Activated T-helper 1 cell treated with anti-CD3 and anti-CD28 coated beads, Interleukin-2, amount 50 U/mL, for 16 hours (primary cell): ENCODE measurements at places on chromosomes 2 and 18.

- no peak for DNase-seq
Observed at GRCh38 chr2:85132834-85133637, at the start of gene TCF7L1. Gene TCF7L1 (plus strand): TSS chr2:85133392. CDS start chr2:85133685, 293 bp downstream.

GRCh38 chr2:127161176-127162136 lies 54.5 kb upstream of the BIN1 start:
- no peak for DNase-seq

DNA sequence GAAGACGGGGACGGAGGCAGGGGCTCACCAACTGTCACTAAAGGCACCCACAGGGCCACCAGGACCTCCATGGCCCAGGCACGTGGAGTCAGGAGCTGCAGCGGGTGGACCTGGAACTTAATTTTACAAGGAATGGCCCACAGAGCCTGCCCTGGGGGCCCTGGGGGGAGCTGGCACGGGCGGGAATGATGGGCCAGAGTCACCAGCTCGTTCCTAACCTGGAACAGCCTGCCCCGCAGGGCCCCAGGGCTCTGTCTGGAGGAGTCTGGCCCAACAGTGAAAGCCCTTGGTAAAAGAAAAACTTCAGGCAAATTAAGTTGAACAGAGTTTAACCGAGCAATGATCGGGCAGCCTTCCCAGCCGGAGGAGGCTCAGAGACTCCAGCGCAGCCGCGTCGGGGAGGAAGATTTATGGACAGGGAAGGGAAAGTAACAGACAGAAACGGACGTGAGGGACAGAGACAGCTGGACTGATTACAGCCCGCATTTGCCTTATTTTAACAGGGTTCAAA lies 118.4 kb upstream of the TMEM18 start:
- DNase-seq: no peak

DNA sequence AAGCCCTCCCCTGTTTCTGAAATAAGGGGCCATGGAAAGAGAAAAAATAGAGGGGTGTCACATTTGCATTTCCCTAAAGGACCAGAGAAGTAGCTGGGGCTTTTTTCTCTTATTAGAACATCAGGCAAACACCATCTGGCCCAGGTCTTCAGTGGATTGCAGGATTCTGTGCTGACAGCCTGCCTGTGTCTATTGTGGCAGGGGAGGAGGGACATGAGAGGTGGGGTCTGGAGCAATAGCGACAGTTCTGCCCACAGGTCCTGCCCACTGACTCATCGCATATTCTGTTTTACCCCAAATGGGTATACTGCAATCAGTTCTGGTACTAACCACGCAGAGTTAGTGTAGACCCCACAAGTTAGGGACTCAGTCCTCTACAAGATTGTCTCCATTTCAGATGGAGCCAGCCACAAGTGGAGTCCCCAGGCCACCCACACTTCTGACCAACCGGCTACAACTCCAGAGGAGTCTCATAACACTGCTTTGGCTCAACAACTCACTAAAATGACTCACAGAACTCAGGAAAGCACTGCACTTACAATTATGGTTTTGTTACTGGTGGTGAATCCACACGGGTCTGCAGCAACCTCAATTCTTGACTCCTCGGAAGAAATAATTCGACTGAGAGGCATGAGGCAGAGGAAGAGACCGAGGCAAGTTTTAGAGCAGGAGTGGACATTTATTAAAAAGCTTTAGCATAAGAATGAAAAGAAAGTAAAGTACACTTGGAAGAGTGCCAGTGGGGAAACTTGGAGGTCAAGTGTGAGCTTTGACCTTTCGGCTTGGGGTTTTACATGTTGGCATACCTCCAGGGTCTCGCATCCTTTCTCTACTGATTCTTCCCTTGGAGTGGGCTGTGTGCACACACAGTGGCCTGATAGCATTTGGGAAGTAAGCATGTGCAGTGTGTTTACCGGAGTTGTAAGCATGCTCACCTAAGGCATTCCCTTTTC lies 146.4 kb upstream of the SPATS2L start:
- no peak for DNase-seq

DNA sequence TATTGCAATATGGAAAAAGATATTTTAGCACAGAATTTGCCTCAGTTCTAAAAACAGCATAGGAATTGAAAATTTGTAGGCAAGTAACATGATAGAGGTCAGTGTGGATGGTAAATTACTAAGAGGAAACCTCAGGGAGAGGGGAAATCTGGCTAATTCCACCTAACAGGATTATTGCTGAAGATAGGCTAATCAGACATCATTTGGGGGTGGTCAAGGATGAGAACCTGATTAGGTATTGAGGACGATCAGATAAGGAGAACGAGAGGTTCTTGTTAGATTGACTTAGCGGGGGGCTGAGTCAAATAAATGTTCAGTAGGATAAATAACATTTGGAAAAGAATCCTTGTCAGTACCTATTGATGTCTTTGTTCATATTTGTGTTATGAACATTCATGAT lies 543.2 kb upstream of the LRRTM4 start:
- DNase-seq: no peak

DNA sequence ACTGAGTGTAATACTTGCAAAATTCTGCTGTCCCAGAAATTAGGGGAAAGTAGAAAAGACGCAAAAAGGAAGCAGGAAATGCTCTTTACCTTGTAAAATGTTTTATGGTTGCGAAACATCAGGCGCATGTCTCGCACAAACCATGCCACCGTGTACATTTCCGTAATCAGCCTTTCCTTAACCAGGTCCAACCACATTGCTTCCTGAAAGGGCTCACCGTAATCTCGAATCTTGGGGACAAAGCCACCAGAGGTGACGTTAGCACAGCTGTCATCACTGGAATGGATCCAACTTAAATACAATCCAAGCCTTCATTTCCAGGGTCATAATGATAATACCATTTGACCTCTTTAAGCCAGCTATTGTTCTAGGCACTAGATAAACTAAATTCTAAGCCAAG lies 49.3 kb downstream of the SP110 start:
- no peak for DNase-seq

GRCh38 chr18:61096226-61096625 lies 237.0 kb upstream of the CDH20 start:
- DNase-seq: no peak

DNA sequence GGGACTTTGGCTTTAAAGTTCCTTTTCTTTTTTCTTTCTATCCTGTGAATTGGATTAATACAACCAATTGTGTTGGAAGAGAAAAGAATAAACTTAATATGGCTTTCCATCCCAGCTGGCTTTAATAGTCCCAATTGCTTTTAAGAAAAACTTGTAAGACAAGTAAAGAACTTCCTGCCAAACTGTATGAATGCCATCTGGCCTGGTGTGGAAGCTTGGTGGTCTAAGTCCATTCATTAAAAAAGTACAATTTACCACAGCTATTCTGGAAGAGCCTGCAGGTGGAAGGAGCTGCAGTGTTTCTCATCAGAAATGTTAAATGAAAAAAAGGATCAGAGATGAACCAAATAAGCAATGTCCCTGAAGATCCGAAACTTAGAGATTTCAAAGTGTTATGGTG lies 103.9 kb downstream of the KLHL14 start:
- no peak for DNase-seq

GRCh38 chr2:3302751-3303582 lies 74.7 kb downstream of the EIPR1 start:
- DNase-seq: no peak

- no peak for DNase-seq
Observed at GRCh38 chr2:191006297-191006696, 7.7 kb downstream of the STAT1 start.

DNA sequence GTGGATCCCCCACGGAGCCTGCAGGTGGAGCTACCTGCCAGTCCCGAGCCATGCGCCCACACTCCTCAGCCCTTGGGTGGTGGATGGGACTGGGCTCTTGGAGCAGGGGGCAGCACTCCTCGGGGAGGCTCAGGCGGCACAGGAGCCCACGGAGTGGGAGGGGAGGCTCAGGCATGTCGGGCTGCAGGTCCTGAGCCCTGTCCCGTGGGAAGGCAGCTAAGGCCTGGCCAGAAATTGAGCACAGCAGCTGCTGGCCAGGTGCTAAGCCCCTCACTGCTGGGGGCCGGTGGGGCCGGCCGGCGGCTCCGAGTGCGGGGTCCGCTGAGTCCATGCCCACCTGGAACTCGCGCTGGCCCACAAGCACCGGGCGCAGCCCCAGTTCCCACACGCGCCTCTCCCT lies 91.7 kb upstream of the ACVR1 start:
- no peak for DNase-seq

GRCh38 chr2:84491741-84492140 lies 24.6 kb upstream of the DNAH6 start:
- DNase-seq: no peak

DNA sequence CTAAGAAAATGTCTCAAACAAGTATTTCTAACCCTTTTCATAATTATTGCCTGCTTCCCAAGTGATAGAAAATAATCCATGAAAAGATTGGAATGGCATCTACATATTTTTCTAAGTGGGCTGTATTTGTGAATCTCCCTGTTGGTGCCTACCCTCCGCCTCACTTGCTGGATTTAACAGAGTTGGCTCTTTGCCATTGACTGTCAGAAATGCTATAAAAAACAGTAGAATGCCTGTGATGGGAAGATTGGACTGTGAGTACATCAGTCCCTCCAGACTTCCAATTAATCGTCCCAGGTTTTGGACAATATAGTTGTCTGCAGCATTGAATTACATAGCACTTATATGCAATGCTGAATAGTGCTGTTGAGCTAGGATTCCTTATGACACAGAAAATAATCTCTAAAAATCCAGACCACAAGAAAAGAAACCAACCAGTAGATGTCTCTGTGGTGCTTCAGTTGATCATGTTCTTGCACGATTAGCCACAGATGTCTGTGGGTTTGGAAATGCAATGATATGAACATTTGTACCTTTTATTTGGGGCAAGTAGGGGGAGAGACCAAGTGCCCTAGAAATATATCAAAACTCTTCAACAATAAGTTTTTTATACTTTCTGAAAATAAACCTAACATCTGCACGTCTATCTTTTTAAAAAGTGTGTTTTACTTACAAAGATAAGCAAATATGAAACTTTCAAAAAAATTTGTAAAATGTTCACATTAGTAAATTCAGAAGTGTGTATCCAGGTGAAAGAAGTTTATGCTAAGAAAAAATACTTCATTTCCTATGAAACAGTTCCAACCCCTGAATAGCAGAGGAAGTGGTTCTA lies 88.5 kb downstream of the DYNAP start:
- no peak for DNase-seq

DNA sequence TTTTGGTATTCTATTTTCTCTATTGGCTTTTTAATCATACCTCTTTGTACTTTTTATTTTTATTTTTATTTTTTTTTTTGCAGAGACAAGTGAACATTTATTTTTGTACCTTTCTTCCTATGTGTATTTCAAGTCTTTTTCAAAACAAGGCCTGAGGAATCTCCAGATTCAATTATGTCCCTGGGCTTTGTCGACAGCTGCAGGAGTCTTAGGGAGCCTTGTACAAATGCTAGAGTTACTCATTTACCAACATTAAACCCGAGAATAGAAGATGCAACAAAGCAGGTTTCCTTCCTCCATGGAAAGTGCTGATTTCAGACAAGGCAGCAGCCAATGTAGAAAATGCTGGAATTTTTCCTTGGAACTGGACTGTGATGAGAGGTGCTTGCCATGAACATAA lies 242.8 kb downstream of the TNS1 start:
- no peak for DNase-seq

DNA sequence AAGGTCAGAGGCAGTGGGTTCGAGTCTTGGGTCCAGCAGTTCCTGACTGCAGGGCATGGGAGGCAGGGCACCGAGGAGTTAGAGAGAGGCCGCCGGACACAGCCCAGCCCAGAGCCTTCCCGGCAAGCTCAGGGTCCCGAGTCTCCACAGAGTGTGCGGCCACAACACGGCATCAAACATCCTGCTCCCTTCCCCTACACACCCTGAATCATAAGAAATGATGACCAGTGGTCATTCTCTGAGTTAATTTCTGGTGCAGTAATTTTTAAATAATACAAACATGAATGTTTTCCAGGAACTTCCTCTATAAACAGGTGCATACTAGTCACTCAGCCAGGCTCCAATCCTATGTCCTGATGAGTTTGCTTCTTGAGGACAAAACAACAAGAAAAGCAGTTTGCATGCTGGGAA lies 118.0 kb downstream of the PXDN start:
- DNase-seq: no peak

- no peak for DNase-seq
Observed at GRCh38 chr18:32851936-32852335, 79.1 kb upstream of the KLHL14 start.

GRCh38 chr2:197219636-197220035 lies 90.9 kb downstream of the ANKRD44 start:
- no peak for DNase-seq

- no peak for DNase-seq
Observed at GRCh38 chr2:182744490-182744889, 28.4 kb downstream of the DNAJC10 start.

- DNase-seq: no peak
Observed at GRCh38 chr2:195470622-195471021, 186.4 kb upstream of the SLC39A10 start.

DNA sequence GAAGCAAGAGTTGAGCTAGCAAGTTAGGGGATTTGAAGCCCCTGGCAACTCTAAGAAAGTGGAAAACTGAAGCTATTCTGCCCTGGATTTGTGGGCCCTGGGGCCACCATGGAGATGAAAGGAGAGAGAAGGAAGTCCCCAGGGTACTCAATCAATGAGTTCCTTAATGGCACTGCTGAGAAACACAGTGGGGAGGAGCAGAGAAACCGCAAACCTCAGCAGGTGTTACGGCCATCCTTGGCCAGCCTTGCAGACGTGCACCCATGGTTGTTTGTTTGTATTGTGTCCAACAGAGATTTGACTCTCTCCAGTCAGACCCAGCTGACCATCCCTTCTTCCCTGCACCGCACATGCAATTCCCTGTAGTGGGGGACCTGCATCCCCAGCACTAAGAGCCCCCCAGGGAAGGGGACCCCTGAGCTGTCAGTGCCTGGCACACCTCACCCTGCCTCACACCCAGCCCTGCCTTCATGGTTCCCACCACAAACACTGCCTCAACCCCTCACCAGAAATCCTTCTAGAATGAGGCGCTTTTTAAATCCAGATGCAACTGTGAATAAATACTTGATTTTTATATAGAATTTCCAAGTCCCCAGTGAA lies 255.3 kb downstream of the SH3BP4 start:
- no peak for DNase-seq

DNA sequence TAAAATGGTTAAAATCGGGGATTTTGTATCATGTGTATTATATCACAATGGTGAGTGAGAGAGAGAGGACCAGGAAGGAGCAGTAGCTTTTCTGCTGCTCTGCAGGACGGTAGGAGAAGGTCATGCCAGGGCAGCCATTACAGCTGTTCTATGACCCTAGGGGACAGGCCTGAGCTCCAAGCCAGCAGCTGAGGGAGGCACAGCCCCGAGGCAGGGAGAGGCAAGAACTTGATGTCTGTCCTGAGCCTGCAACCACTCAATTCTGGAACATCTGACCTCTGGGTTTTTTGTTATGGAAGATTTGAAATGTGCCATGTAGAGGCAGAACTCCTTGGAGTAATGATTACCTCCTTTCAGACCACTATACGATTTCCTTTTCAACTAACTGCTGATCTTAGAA lies 135.8 kb upstream of the SH3BP4 start:
- DNase-seq: no peak

- DNase-seq: no peak
Observed at GRCh38 chr2:12821656-12822055, 104.9 kb downstream of the TRIB2 start.

DNA sequence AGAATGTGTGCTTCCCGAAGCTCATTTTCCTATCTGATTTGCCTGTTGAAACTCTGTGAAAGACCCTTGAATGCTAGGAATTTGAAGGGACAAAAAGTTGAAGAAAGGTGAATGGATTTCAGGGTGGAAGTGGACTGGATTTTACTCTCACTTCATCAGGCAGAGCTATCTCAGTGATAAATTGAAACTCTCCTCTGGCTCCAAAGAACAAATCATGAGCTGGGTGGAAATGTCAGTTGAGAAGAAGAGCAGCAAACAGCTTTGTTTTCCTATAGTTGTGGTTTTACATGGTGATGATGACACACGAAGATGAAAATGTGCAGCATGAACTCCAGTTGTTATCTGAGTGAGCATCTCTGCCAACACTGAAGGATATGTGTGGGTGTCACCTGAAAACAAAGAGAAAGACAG lies 34.4 kb downstream of the CD28 start:
- DNase-seq: no peak
